ENCODE measurements at places on chromosomes 7 and 10.
A peak's percentile ranks its signal among the peaks of the same experiment; 100 is the strongest.

DNA sequence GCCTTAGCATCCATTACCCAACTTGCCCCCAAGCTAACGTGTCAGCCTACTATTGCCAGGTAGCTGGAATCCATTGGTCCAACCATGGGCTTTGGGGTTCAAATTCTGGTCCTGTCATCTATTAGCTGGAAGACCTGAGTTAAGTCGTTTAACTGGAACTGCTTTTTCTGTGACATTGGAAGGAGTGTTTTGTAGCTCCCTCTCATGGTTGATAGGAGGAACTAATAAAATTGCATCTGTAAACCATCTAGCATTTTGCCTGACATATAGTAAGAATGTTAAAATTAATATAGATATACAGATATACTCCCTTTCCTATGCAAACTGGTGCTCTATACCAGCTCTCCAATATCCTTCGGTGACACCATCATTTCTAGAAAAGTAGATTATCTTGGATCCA, 23.8 kb upstream of the SLF2 start:
- DNase-seq = no peak

GRCh38 chr10:104391150-104391968, 37.7 kb downstream of the CFAP58 start:
- no peak for DNase-seq

DNA sequence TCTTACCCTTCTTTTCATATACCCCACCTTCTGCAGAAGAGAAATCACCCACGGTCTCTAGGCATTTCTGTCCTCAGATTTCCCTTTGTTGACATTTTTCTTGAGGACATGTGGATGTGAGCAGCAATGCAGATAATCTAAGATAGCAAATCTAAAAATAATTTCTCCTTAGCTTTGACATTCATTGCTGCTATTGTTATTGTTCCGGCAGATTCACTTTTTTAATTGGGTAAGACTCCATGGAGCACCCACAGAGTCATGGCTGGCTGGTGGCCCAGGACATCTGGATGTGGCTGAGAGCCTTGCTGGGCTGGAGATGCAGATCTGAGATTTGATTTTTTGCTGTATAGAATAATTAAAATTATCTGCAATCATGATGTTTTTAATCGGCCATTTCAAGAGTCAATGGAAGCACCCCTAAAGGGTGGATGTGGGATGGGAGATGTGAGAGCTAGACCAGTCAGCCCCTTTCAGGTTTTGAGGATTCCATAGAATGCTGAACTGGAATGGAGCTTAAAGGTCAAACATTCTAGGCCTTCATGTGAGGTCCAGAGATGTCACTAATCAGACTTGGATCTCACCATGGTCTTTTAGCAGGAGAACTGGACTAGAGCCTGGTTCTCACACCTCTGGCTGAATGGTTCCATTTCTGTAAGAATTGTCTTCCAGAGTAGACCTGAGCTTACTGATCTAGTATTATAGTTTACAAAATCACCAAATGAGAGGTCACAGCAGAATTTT, 37.5 kb downstream of the TAS2R41 start:
- no peak for DNase-seq

DNA sequence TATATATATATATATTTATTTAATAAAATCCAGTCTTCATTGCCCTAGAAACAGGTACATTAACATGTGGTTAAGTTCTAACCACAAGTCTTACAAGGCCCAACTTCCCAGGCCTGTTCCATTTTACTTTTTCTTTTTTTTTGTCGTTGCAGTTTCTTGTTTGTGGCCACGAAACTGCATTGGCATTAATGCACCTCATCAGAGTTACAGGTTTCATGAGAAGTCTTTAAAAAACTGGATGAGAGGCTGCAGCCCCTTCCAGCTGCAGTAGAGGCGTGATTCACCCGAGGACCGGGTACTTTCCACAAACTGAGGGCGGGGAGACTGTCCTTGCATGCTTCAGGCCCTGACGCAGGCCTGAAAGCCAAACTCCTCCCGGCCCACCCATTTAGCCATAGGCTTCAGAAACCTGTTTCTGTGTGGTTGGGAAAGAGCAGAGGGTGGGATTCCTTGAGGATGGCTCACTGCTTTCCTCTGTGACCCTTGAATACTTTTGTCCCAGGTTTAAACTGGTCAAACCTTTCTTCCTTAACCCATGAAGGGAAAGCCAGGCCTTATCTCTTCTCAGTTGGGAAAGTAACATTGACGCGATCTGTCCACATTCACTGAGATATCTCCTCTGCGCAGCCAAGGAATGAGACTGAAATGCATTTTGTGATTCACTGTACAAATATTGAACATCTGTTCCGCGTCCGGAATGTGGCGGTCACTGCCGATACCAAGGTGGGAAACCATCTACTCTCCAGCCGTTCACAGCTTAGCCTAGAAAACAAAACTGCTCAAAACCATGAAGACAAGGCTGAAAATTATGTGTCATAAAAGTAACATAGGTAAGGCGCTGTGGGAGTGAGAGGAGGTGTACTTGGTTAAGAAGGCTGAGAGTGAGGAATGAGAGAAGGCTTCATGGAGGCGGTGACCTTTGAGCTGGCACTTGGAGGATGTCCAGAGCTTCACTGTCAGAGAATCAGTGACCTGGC, 311.7 kb downstream of the GATA3 start:
- no peak for DNase-seq

DNA sequence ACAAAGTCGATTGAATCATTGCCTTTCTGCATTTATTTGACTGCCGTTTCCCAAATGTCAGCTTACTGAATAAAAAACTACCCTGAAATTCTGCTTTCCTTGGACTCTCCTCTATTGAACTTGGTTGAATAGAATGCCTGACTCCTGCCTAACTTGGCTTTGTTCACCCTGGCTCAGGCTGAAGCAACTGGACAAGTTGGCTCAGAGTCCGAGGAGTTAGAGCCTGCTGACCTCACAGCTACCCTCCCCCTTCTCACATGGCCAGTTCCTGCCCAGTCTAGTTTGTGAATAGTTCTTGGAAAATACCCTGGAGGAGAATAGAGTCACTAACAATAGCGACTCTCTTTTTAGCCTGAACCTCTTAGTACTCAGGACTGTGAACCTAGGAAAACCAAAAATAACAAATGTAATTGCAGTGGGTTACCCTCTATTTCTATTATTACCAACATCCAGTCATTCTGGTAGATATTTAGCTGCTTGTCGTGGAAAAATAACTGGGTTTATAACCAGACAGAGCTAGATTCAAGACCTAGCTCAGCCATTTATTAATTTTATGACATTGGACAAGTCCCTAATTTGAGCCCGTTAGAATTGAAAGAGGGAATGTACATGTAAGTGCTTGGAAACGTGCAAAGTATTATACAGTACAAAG, 17.3 kb upstream of the NRBF2 start:
- peak; percentile 40 for DNase-seq

GRCh38 chr7:82335001-82335400, 108.6 kb downstream of the CACNA2D1 start:
- no peak for DNase-seq

- no peak for DNase-seq
Measured at GRCh38 chr7:105496521-105496920, 25.6 kb downstream of the PUS7 start.

- no peak for DNase-seq
Measured at GRCh38 chr10:119308089-119308488, 100.7 kb downstream of the GRK5 start.

DNA sequence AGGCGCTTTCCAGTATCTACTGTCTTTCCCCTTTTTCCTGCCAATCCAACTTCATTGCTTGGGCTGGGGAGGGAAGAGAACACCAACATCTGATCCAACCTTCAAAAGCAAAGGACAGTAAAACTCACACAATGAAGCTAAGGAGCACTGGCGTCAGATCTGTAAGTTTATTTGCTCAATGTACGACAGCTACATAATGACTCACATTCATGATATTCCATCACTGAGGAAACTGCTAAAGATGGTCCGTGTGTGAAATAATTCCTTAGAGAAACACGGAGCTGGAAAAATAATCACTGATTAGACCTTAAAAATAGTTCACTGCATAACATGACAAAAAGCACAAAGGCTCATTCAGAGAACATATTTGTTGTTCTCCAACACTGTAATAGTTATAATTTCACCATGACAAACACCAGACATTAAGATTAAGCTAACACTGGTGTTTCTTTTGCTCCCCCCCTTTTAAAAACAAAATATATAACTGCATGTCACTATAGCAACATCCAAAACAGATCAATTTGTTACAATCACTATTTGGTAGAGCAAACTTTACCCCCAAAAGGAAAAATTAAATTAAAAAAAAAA, 24.3 kb downstream of the HSPB1 start:
- DNase-seq = no peak

DNA sequence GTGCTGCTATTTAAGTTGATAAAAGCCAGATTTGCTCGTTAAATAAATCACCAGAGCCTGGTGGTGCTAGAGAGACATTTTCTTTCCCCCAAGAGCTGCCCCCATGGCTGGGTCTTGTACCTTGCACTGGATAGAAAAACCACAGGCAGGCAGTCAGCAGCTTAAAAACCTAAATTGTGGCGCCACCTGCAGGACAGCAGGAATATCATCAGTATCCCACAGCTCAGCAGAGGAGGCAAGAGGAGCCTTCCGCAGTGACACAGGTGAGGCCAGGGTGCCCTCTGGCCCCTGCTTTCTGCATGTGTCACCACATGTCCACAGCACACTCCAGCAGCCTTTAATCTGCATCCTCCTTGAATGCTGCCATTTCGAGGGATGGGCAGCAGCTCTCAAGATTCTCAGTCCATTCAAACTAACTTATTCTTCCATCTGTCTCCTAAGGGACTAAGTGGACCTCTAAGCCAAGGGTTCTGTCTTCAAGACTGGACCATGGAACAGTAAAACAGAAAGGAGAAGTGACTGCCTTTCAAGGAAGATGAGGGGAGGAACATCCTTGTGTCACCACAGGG, 4.5 kb upstream of the PLXNA4 start:
- peak; percentile 82 for DNase-seq

DNA sequence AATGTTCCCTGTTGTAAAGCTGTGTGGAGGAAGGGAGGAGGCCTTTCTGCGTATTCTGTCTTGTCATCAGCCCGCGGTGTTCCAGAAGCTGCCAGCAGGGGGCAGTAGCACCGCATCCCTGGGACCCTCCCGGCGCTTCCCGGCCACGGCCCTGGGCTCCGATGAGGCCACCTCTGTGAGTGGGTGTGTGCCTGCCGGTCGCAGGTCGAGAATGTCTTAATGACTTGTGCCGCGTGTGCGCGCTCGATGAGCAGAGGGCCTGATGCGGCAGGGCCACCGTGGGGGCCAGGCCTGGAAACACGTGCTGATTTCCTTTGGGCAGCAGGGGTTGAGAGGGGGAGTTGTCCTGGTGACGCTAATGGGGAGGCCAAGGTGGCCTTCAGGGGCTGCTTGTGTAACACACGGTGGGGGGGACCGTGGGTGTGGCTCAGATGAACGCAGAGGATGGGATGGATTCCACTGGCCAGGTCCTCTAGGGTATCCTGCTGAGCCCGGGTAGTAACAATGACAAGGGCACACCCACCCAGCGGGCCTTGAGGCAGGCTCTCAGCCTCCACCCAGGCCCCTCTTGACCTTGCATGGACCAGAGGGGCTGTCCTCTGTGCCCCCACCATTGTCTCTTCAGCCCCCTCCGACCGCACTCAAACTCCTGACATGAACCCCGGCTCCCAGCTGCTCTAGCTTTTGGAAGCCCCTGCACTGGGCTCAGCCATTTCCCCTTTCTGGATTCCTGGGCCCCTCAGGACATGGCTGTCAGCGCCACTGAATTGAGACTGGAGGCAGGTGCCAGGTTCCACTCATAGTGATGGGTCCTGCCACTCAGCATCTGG, 135.9 kb upstream of the PODXL start:
- peak; percentile 69 for DNase-seq

GRCh38 chr7:20959281-20959680, 172.6 kb upstream of the SP8 start:
- DNase-seq = no peak

- DNase-seq = no peak
Measured at GRCh38 chr10:113446739-113447138, 106.1 kb upstream of the HABP2 start.

Measured in head of caudate nucleus (tissue), 42 donors.